ENCODE measurements at places on chromosomes 6 and 20.

DNA sequence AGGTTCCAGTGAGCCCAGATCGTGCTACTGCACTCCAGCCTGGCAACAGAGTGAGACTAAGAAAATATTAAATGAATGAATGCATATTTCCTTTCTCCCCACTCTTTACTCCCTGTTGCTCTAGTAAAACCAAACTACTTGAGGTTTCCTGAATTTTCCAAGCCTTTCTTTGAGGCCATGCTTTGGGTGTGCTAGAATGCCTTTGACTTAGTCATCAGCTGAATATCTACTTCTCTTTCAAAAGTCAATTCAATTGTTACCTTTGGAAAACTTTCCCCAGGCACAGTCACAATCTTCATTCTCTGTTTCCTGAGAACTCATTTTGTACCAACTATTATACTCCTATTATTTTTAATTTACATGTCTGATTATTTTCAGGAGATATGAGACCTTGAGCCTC, 27.5 kb upstream of the CEP85L start:
- no peak for DNase-seq

- peak; percentile 70 for DNase-seq
Observed at GRCh38 chr6:27213544-27214125, 33.9 kb upstream of the PRSS16 start.

DNA sequence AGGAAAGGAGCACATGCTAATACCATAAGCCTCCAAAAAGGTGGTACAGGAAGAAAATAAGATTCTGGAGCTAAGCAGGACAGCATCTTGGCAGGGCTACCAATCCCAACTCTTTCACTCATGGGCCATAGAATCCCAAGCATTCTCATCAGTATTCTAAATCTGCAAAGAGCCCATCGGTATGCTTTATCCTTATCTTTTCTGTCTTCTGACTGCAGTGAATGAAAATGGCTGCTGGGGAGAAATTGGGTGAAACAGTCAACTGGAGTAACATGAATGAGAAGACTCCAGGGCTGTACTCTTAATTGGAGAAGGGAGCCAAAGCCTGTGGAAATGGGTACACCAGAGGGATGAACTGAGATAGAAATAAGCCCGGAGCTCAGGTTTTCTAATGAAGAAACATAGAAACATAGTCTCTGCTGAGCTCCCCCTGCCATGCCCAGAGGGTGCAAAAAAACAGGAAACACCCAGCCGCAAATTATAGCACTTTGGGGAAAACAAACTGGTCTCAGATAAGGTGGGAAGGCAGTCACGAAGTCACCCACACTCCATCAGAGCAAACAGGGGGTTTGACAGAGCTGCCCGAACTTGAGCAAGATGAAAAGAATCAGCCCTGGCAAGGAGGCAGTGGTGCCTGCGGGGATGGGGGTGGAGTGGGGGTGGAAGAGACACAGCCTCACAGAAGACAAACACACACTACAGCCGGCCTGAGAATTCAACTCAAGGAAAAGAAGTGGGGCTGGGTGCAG, 35.4 kb upstream of the E2F3 start:
- no peak for DNase-seq

GRCh38 chr6:157885211-157885788, 62.3 kb downstream of the SNX9 start:
- DNase-seq = no peak

DNA sequence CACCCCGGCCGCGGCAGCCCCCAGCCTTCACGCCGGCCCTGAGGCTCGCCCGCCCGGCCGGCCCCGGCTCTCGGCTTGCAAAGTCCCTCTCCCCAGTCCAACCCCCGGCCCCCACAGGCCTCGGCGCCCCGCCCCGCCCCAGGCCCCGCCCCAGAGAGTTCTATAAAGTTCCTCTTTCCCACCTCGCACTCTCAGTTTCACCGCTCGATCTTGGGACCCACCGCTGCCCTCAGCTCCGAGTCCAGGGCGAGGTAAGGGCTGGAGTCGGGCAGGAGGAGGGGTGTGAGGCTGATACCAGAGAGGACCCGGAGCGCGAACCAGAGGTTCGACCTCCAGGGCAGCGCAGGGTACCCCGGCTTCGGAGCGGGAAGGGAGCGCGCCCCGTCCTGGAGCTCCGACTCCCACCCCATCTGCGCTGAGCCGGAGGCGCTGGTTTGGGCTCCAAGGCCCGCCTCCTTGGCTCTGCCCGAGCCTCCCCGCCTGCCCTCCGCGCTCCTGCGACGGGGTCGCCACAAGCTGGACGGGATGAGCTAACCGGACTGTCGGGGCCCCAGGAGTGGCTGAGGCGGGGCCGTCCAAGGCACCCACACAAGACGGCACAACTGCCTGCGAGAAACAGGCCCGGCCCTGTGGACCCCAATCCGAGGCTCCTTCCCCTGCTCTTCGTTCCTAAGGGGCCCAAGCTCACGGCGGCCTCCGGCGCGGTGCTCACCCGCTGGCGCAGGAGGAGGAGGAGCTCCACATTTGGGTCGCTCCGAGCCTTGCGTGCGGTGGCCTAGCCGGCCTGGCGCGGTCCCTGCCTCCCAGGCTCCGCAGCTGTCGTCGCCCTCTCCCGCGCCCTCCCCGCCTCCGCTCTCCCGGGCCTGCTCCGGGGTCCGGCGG, at the start of gene IRF4:
Gene IRF4, plus strand, starts transcription at position 194 of the 882 bp plus-strand sequence. CDS start 1,401 bp downstream, outside the sequence.
- DNase-seq = peak; percentile 73

DNA sequence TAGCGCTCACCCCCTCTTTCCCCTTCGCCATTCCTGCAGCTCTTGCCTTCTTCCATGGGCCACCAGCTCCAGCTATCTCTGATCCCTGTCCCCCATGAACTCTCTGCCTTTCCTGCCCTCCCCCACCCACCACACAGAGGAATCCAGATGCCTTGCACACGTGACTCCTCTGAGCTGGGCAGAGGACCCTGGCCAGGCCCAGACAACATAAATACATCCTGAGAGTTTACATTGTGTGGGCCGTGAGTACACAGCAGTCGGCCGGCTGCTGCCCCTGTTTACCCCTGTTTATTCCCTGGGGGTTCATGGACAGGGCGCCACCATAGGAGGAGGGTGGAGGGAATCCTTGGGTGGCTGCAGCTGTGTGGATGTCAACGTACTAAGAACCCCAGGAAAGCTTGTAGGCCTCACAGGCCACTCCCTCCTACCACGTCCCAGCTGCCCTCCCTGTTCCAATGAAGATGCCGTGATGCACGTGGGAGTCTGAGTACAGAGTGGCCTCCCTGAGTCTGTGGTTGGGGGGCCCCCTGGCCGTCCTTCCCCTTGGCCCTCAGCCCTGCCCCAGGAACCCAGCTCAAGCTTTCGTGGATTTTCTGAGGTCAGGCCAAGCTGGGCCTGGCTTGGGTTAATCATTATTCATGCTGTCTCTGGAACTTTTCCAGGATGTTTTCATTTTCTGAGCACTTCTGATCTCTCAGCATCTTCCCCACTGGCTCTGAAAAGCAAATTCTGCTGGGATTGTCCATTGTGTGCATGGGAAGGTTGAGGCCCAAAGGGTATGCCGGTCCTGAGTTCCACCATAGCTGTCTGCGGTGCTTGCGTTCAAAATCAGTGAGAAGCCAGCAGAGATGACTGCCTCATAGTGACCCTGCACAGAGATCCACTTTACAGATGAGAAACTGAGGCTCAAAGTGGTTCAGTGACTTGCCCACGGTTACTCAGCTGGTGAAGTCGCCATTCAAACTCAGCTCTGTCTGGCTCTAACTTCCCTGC, 136.3 kb downstream of the MRPL14 start:
- no peak for DNase-seq

DNA sequence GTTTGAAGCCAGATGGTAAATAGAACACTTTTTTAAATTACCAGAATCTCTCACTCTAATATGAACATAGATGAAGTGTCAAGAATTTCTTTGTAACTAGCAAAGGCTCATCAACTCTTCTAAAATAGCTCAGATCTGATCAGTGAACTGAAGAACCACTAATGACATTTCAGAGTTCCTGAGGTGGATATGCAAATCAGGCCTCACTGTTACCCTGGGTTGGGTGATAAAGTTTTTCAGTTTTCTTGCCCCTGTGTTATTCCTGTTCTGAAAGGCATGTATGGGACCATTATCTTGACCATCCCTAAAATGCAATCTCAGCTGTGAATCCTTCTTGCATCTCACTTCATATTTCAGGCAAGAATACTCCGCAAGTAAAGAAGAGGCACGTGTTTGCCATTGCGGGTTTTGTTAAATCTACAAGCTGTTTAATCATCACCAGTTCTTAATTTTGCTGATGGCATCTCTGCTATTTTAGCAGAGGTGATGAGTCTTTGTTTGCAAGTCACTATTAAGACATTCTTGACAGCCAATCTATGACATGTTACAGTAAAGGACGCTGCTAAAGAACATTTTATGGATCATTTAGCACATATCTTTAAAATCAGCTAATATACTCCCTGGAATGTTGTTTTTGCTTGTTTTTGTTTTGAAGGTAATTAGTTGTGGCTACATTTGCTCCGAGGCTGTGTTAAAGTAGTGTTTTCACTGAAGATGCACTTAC, 47.9 kb downstream of the KHDC1L start:
- DNase-seq = no peak

DNA sequence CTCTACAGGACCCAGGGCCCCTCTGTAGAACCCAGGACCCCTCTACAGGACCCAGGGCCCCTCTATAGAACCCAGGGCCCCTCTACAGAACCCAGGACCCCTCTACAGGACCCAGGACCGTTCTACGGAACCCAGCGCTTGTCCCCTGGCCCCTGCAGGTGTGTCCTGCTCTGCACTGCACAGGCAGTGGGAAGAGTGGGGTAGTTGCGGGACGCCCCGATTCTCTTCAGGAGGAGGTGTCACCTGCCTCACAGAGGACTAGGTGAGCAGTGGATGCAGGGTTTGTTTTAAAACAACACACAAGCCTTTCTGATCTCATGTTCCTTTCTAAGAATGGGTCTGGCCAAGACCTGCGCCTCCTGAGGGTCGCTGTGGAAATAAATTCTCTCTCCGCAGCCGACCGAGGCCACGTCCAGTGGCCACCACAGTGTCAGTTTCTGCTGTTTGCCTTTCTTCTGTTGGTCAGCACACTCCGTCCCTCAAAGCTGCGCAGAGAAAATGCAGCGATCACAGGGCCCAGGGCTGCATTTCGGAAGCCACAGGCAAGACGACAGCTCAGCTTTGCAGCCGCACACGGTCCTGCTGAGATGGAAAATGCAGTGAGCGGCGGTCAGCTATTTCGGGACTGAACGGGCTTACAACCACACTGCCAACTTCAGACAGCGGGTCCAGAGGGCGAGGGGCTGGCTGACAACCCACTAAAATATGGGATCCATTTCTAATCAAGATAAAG, 135.2 kb downstream of the DLL1 start:
- no peak for DNase-seq

GRCh38 chr6:30020626-30021025, 40.4 kb upstream of the POLR1H start:
- no peak for DNase-seq

- no peak for DNase-seq
Observed at GRCh38 chr6:135282395-135282794, 101.3 kb downstream of the MYB start.

DNA sequence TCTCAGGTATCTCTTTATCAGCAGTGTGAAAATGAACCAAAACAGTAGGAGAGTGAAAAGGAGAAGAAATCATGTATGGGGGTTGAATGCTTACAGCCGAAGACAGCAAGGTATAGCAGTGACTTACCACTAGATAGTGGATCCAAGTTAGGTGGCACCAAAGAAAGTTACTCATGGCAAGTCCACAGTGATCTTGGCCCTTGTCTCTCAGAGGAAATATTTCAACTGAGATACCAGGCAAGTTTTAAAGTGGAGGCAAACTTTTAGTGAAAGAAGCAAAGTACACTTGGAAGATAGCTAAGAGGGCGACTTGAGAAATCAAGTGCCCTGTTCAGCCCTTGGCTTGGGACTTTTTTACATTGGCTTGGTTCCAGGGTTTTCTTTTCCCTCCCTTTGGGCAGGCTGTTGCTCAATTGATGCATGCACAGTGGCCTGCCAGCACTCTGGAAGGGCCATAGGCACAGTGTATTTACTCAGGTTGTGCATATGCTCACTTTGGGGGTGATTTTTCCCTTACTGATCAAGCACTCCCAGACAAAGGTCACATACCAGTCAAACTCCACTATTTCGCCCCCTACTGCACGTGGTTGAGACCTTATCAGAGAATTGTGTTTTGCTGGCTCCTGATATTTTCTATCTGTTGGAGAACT, 329.5 kb upstream of the KHDRBS2 start:
- DNase-seq = no peak

DNA sequence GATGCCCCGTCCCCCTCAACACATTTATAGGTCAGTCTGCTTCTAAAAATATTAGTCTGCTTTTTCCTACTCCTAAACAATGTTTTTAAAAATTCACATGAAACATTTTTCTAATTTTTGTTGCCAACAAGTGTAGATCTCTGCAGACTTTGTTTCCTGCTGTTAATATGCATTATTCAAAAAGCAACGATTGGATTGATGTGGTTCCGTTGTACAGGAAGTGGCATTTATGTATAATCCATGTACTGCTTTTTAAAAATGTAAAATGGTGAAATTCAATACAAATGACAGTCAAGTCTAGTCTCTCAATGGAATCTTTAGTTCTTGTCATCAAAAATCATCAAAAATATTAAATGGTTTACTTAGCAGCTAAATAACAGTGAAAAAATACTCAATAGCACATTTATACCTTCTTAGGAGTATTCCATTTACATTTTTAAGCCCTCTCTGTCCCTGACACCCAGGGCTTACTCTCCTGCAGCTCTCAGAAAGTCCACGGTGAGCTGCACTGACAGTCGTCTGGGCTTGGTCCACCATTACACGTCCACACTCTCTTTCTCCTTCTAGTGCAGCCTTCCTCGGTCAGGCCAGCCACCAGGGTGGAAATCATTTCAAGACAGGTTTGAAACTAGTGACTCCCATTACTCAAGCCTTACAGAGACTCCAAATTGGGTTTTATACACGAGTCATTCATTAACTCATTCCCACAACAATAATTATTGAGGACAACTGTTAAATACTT, 211.5 kb downstream of the TMEM200A start:
- no peak for DNase-seq

DNA sequence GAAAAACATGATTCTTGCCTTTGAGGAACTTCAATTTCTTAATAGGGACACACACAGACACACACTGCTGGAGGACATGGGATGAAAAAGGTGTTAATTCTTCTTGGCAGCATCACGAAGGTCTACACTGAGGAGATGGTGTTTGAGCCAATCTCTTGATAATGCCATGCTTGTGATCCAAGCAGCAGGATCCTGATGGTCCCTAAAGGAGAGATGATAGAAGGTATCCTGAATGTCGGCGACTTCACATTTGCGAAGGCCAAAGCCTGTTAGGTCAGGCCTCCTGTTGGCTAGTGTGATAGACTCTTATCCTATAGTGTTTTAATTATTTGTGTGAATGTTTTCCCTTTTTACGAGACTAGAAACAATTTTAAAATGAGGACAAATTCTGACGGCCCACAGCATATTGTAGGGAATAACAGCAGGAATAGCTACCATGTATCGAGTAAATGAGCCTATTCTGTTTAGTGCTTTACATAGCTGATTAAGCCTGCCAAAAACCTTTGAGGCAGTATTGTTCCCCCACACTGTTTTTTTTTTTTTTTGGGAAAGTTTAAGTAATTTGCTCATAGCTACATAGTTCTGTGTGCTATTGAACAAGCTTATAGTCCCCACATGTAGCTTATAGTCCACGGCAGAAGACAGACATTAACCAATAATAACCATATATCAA, 15.3 kb upstream of the TFB1M start:
- DNase-seq = no peak

- no peak for DNase-seq
Observed at GRCh38 chr6:99225172-99225571, 124.3 kb downstream of the FAXC start.
